ENCODE measurements at places on chromosomes 3 and 15.

DNA sequence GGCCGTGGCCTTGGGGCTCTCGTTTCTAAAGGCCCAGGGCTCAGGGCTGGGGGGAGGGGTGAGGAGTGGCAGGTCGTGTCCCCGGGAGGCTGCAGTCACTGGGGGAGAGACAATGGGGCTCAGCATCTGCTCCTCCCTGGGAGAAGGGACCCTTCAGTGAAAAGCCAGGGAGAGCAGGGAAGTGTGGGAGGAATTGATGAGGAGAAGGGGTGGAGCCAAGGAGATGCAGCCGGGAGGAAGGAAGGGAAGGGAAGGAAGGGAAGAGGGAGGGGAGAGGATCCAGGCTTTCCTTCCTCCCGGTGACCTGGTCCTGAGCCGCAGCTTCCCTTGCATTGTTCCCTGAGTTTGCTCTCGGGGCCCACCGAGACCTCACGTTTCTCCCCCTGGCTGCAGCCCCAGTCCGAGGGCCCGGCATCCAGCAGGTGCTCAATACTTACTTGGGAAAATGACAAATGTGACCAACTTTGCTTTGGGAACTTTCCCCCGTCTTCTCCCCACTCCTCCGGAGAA lies 1.4 kb upstream of the ZNF710 start:
- no peak for ATAC-seq

DNA sequence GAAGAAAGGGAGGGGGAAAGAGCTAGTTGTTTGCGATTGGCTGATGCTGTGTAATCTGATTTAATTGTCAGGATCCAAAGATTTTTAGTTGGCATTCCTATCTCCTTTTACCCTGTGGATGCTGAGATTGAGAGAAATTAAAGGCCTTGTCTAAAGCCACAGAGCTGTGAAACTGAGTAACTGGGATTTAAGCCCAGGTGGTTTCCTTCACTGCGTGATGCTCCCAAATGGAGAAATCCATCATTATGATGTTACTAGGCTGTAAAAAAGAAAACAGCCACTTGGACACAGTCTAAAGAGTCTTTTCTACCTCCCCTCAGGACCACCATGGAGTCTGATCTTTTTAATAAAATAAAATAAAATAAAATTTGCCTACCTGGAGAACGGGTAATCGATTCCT lies 883.0 kb upstream of the NR2F2 start:
- ATAC-seq: no peak

GRCh38 chr3:77655396-77655795 lies 615.5 kb downstream of the ROBO2 start:
- ATAC-seq: no peak

DNA sequence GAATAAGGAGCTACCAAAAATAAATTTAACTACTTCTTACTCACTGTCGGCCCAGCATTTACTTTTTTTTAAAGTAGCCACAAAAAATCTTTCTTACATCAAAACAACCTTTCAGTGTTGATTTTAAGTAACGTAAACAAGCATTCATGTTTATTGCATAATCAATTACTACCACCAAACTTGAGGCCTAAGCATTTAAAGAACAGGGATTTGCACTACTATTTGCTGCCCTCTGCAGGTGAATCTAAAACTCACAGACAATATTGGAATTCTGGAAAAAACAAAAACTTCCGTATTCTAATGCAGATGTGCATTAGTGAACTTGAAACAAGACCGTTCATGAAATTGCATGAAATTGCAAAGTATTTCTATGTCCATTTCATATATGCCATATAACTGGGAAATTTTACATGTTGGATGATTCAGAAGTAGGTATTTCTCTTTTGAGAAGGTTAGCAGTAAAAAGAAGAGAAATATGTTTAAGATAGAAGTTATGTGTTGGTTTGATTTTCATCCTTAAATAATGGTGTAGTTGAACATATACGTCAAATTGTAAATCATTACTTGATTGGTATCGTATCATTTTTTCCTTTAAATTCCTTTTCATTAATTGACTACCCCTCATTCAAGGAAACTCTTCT lies 55.6 kb downstream of the CGGBP1 start:
- ATAC-seq: no peak

DNA sequence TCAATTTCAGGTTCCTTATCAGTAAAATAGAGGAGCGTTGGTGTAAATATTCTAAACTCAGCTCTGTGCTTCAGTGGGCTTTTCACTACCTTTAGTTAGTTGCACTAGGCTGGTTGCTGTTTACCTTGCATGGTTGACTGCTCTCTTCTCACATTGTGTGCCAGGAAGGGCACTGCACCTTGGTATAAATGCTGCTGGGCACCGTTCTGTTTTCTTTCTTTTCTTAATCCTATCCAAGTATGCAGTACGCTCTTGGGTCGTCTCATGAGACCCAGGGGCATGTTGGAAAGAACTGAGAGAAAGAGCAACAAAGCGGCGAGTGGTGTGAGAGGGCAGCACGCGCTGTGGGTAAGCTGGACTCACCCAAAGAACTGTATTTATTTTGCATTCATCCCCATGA lies 22.4 kb downstream of the KCNMB2 start:
- no peak for ATAC-seq

DNA sequence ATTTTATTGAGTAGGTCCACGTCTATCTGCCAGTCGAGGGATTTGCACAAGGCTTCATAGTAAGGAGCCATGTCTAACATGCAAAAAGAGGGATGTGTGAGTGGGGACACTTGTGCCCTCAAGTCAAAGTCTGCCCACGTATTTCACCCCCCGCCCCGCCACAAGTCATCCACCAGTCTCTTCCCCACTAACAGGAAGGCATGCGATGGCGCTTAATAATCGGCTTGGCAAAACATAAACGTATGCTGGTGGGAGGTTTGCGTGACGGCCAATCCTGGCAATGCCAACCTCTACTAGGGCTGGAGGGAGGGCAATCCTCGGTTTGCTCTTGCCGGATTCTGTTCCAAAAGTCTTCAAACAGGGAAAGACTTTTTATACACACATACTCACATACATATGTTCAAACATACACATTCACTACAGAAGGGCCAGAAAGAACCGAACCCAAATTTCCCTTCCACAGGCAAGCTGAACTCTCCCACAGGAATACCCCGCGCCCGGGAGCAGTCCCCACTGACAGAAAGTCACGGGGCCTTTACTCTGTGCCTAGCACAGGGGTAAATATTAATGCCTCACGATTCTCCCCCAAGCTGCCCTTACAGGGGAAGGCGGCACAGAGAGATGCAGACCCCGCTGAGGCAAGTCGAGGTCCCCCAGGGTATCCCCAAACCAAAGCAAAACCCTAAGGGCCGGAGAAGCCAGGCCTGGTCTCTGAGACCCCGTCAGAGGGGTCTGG lies 675 bp downstream of the PSMD6 start:
- peak; percentile 22 for ATAC-seq

GRCh38 chr3:167908221-167908620 lies 172.7 kb downstream of the SERPINI1 start:
- no peak for ATAC-seq

- peak; percentile 70 for ATAC-seq
Measured at GRCh38 chr15:91032919-91033803, 10.8 kb upstream of the VPS33B start.

DNA sequence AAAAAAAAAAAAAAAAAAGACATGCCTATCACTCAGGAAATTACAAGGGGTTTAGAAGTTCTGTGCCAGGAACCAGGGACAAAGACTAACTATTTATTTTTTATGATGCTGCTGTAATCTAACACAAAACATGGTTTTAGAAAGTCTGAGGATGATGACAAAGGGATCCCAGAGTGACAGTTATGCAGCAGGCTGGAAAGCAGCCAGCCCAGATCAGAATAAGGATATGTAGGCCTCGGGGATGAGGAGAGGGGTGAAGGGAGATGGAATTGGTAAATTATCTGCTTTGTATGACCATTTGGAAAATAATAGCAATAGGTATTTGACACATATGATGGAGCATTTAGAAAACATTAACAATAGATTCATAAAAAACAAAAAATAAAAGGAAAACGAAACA lies 34.1 kb upstream of the NMD3 start:
- no peak for ATAC-seq

DNA sequence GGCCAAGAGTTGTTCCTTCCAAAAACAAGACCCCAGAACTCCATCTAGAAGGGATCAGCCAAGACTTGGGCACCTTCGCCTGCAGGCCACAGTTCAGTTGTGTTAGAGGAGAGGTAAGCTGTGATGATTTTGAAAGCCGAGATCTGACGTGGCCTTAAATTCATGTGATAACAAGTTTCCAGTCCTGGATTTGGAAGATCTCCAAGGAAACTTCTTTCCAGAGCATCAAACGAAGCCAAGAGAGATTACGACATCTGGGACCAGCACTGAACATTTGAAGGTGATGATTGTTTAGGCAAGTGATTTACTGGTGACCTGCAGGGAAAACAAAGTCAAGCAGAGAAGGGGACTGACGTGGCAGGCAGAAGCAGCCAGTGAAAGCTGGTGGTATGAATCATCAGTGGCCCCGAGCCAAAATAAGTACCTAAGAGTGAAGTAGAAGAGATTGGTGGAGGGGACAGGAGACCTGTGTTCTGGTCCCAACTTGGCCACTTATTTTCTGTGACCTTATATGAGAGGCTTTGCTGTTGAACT lies 339.0 kb upstream of the PROK2 start:
- peak; percentile 86 for ATAC-seq

DNA sequence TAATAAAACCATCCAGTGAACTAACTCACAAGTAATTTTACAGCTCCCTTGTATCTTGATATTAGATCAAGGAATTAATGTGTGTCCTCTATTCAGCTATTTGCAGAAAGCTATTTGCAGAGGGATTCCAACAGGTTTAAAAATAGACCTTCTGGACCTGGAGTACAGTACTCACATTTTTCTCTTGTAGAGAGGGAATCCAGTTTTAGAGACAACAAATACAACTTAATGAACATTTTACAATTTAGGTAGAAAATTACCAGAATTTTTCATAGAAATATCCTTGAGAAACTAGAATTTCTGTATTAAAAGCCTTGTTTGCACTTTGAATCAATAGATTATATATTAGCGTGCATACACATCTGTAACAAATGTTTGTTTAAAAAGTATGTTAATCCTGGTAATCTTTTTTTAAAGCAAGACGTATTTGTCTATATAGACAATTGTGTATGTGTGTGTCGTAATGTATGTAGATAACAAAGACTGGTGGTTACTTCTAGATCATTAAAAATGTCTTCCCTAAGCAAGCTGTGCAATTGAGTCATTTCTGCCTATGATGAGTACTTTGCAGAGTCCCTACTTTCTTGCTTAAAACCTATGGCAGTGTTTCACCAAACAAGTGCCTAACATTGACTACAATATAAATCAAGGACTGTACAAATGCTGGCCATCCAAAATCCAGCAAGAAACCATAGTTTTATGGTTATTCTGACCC lies 57.9 kb downstream of the PPP2R3A start:
- ATAC-seq: no peak

DNA sequence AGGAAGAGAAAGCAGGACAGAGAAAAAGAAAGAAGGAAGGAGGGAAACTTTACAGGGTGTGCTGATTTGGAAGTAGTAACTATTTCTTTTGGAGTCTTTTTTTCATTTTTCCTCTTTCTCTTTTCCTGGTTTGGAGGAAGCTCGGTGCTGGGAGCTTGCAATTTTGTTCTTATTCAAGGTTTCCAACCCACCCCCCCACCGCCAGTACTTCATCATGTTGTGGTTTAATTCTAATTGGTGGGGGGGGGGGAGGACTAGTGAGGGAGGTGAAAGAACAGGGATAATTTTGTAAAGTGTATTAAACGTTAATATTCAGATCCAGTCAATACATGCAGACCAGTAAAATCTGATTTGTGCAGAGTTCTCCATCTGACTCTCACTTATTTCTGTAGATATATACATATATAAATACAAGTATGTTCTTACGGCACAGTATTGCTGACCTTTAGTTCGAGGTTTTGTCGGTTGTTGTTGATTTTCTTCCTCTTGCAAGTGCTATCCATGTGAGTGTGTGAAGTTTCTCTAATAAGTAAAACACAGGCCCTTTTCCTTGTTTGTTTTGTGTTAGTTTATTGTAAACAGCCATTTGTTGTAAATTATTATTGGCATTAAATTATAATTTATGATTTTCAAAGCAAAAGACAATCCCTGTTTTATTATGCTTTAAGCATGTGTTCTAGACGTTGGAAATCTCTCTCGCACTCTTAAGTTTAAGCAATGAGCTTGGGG lies 9.3 kb downstream of the NR2F2 start:
- no peak for ATAC-seq

- ATAC-seq: no peak
Measured at GRCh38 chr3:48123346-48123745, 64.9 kb downstream of the CDC25A start.

DNA sequence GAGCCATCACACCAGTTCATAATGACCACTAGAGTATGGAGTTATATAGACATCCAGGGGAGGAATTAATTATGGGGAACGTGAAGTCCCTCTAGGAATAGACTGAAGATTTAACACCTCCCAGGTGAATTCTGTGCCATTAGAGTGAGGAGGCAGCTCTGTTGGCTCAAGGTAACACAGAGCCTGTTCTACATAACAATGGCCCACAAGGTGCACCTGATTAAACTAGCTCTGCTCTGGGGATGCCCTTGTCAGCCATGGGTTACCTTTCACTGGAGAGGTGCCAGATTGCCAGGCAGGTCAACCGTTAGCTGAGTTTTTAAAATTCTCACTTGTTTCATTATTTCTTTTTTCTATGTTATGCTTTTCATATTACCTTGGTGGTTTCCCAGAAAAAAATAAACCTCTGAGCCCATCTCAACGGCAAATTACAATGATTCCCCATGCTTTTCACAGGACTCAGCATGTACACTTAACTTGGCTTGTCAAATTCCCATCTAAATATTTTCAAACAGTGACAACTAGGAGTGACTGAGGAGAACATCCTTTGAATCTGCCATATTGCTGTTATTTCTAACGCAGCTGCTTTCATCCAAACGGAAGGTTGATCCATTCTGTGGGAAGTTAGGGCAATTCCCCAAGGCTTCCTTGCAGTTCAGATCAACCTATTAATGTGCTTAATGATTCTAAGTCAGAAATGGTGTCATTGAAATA lies 512.9 kb downstream of the MCTP2 start:
- ATAC-seq: no peak

GRCh38 chr3:12165909-12166308 lies 7.2 kb upstream of the TIMP4 start:
- ATAC-seq: no peak

DNA sequence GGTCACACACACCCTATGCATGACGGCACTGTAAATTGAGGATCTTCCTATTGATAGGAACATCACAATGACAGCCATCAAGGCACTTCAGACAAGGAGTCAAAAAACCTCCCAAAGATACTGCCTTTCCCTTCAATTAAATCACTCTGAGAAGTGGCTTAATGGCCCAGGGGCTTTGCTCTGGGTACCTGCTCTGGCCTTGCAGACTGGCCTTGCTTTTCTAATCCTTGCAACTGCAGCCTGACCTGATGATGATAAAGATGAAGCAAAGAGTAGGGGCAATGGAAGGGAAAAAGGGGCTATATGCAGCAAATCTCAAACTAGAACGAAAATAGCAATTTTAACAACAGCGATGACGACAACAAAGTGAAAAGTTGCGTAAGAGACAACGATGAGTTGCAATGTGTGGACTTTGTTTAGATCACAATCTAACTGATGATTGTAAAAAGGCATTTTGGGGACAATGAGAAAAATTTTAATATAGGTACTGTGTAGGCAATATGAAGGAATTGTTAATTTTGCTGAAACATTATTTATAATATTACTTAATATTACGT lies 14.6 kb downstream of the ADAMTS9 start:
- ATAC-seq: no peak

All from activated T-helper 17 cell treated with anti-CD3 and anti-CD28 coated beads, Interleukin-2, amount 50 U/mL, for 72 hours (primary cell).